SW 1271 (cell line): ENCODE measurements at places on chromosomes 4 and X.

GRCh38 chrX:17414839-17415238 lies 39.8 kb downstream of the NHS start:
- no peak for DNase-seq

DNA sequence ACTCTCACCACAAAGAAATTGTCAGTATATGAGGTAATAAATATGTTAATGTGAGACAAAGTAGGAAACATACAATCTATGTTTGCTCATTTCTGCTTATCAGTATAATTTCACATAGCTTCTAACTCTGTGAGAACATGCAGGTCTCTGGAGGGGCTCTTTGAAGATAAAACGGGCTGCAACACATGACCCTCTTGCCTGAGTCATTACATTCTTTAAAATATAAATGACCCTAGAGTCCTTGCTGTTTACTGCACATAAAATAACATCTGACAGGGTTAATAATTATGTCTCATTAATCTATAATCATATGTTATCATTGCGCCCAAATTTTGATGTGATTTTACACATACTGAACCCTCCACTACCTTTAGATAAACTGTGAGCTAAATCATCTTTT lies 681.5 kb downstream of the ARAP2 start:
- no peak for DNase-seq

- DNase-seq, result no peak
Measured at GRCh38 chr4:156969101-156969500, 2.5 kb downstream of the PDGFC start.

DNA sequence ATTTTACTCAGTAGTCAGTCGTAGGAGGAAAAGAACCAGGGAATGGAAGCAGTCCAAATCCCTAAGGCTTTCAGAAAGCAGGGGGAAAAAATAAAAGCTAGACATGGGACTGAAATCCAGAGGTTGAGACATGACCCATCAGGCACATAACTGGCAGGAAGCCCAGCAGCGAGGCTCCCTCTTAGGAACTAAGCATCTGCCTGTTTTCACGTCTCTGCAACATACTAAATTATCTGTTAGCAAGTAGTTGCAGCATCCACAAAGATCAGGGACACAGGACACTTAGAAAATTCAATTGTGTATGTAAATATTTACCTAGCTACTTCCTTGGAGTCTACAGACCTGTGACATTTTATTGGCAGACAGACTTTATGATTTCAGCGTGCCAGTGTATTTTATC lies 118.0 kb upstream of the EDNRA start:
- DNase-seq, result no peak

DNA sequence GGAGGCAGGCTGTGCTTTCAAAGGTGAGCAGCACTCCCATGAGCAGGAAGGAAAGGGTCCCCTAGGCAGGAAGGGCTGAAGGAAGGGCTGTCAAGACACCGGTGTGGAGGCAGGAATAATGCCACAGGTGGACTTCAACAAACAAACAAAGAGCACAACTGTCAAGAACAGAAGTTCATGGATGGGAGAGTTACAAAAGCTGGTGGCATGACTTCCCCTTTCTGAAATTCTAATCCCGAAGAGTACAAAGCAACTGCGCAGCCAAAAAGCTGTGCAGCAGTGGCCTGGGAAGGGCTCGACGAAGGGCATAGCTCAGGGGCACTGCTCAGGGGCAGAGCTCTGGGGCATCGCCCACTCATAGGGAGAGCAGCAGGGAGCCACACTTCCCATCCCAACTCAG lies 582.3 kb upstream of the DIPK2B start:
- DNase-seq, result no peak

DNA sequence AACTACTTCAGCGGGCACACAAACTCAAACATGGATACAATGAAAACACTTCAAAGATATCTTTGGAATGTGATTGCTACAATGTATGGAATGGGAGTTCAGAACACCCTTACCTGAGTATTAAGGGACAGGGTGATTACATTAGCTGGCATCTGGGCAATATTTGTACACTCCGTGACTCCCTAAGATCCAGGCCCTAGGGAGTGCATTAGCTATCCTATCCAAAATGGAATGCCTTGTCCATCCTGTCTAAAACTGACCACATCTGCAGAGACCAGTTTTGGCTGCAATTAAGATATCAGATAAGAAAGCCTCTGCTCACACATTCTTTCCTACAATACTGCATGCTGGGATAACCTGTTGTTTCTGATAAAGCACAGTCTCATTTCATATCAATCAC lies 176.6 kb upstream of the EMCN start:
- no peak for DNase-seq

DNA sequence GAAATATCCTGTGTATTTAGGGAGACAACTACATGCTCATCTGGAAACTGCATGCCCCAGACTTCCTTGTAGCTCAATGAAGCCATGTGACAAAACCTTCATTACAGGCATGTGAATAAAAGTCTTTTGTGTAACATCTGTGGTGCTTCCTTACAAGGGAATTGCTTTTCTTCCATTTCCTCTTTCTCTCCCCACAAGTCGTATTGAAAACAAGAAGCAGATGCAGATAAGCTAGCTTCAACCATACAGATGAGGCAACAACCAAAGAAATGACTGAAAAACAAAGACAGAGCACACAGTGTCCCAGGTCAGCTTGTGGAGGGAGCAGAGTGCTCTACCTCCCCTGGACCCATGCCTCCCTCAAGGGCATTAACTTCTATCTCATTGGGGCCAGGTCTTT lies 115.8 kb upstream of the INPP4B start:
- no peak for DNase-seq
